ENCODE measurements at places on chromosomes 16 and 17.

DNA sequence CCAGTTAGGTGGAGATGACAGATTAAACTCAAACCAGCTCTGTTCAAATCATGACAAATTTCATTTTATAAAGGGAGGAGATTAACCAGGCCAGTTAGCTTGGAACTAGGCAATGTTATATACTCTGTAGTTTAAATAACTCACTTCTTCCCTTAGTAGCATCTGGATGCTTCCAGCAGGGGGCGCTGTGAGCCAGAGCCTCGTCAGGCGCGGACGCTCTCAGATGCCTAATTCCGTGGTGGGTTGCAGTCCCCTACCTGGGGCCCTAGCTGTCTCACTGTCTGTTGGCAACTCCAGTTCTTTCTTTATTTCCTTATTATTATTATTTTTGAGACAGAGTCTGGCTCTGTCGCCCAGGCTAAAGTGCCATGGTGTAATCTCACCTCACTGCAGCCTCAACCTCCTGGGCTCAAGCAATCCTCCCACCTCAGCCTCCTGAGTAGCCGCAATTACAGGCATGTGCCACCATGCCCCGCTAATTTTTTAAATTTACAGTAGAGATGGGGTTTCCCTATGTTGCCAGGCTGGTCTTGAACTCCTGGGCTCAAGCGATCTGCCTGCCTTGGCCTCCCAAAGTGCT, 17.3 kb upstream of the WFDC1 start:
- peak; percentile 52 for DNase-seq

- no peak for DNase-seq
Observed at GRCh38 chr17:8746501-8747236, 2.0 kb upstream of the CCDC42 start.

DNA sequence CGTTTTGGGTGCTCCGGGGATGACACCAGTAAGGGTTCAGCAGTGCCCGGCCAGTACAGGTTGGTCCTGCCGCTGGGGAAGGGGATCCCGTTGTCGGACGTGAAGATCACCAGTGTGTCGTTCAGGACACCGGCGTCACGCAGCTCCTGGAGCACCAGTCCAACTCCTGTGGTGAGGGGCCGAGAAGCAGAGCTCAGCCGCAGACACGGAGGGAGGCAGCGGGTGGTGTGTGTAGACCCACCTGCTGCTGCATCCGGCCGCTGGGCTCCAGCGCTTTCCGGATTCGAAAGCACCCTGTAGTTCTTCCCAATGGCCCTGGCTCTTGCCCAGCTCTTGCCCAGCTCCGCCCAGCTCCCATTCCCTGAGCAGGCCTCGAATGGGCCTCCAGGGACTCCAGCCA, 8.0 kb downstream of the SGSH start:
- DNase-seq, result no peak

GRCh38 chr17:18218756-18219415, 6.5 kb upstream of the LLGL1 start:
- no peak for DNase-seq

DNA sequence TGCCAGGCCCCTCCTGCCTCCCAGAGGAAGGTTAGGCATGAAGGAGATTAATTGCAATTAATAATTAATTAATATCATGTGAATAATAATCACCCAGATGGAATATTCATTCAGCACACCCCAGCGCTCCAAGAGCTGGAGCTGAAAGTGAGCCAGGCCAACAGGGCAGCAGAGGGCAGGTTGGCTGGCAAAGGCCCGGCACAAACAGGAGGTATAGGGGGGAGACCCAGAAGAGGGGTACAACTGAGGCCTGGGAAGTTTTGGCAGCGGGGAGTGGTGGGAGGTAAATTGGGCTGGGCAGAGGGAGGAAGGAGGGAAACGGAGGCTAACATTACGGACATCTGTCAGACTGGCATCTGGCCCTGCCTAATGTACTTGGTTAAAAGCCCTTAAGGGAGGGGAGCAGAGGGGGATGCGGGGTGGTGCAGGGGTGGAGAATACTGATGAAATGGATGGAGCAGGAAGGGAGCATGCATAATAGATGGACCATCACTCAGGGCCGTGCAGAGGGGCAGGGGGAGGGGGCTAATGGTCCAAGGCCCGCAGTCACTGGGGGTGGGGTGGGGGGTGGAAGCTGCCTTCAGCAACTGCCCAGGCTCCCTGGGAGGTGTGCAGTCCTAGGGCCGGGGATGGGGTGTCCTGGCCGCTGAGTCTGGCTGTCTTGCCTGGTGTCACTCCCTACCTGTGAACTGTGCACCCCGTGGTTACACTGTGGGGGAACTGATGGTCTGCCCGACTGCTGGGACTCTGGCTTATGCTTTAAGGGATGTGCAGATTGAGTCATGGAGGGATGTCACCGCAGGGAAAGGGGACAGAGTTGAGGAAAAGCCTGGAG, 1.9 kb downstream of the ADAM11 start:
- DNase-seq, result no peak

DNA sequence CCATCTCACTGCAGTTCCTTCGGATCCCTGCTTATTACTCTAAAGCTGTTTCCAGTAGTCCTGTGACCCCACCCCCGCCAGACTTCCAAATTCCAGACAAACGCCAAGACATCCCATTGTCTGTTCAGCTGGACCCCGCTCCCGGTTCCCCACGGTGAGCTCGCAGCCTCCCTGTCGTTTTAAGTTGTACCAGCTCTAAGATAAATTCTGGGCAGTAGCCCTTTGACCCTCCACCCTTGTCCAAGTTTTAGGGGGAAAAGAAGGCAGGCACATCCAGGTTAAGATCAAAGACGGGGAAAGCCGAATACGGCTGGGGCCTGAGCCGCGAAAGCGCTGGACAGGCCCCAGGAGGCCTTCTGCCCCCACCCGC, 589 bp downstream of the ARL6IP1 start:
- no peak for DNase-seq

DNA sequence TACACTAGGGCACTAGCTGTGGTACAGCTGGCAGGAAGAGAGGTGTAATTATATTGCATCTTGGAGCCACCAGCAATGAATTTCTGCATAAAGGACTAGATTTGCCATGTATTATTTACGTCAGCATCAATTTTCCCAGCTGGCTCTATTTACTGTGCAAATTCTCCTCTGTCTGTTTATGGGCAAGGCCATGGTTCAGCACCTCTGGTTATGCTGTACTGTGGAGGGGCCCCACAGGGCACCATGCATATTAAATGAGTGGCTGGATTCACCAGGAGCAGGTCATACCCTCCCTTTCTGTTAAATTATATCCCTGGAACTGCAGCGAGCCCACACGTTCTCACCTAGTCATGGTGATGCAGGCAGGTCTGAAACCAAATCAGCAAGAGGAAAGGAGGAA, 19.8 kb downstream of the RAD51D start:
- DNase-seq, result no peak

- DNase-seq, result peak; percentile 78
Observed at GRCh38 chr16:89241187-89242007, 23.9 kb downstream of the ZNF778 start.

- no peak for DNase-seq
Observed at GRCh38 chr16:50838165-50838564, 96.3 kb downstream of the CYLD start.

GRCh38 chr16:80066805-80067580, 466.5 kb upstream of the MAF start:
- DNase-seq, result no peak

DNA sequence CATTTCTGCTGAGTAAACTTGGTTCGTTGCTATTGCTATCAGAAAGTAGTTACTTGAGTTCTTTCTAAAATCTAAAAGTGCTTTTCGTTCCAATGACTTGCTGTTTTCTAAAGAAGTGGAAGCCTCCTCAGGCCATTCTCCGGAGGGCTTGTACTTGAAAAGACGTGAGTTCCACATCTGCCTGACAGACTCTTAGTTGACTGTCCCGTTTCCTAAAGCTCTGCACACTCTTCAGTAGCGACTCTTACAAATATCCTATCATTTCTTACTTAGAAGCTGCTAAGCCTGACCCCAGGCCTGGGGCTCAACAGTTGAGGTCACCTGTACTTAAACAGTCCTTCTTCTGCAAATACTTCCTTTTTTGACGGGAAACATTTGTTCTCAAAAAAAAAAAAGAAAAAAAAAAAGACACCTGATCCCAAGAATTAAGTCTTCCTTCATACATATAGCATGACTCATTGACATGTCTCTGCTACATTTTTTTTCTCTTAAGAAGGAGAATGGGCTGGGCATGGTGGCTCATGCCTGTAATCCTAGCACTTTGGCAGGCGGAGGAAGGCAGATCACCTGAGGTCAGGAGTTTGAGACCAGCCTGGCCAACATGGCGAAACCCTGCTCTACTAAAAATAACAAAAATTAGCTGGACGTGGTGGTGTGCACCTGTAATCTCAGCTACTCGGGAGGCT, 61.5 kb downstream of the DHRS7C start:
- no peak for DNase-seq

GRCh38 chr17:71762526-71762925, 358.3 kb upstream of the SOX9 start:
- no peak for DNase-seq

- DNase-seq, result no peak
Observed at GRCh38 chr17:79658811-79659207, 48.0 kb upstream of the RBFOX3 start.

DNA sequence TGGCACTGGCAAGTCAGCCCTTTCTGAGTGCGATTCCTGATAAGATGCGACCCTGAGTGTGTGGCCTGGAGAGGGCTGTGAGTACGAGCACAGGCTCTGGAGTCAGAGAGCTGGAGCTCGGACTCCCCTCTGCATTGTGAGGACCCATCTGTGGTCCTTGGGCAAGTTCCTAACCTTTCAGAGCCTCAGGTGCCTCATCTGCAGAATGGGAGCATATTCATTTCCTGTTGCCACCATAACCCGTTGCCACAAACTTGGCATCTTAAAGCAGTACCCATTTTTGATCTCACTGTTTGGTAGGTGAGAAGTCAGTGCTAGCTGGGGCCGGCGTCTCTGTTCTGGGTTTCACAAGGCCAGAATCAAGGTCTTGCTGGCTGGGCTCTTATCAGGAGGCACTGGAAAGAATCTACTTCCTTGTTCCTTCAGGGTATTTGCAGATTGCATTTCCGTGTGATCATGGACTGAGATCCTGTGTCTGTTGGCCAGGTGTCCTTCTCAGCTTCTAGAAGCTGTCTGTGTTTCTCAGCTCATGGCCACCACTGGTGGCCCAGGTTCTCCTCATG, 20.2 kb downstream of the KNOP1 start:
- no peak for DNase-seq

- no peak for DNase-seq
Observed at GRCh38 chr17:80527016-80527645, 17.5 kb upstream of the RPTOR start.

GRCh38 chr16:50381679-50382440, 13.1 kb upstream of the BRD7 start:
- DNase-seq, result no peak

DNA sequence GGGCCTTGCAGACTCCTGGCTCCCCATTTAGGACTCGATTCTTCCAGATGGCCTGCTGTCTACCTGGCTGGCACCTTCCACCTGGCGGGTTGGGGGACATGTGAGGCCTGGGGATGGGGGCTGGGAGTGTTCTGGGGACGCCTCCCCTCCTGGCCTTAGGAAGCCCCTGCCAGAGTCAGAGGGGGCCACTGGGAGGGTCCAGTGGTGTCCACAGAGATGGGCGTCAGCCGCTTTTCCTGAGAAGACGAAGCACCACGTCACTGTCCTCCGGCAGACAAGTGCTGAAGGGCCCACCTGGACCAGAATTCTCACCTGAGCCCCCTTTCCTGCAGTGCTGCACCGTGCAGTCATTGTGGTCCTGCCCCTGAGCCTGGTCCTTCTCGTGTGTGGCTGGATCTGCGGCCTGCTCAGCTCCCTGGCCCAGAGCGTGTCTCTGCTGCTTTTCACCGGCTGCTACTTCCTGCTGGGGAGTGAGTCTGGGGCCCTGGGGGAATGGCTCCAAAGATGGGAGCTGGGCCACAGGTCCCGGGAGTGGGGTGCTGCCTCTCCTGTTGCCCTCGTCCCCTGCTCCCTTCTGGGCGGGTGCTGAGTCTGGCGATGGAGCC, 2.9 kb downstream of the TMEM235 start:
- DNase-seq, result no peak

DNA sequence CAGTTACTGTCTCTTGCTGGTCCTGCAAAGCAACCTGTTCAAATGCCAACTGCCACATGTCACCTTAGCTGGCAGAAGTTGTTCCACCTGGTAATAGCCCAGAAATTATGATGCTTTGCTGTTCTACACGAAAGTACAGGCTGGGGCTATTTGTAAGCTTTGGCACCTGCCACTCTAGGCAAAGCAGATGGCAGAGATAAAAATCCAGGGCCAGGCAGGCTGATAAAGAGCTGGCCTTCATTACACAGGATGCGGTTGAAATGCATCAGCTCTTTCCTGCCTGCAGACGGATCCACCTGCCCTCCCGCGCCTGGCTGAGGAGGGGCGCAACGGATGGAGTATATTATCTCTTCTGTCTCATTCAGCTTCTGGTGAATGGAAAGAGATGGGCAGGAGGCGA, 29.3 kb upstream of the KDM8 start:
- DNase-seq, result no peak

DNA sequence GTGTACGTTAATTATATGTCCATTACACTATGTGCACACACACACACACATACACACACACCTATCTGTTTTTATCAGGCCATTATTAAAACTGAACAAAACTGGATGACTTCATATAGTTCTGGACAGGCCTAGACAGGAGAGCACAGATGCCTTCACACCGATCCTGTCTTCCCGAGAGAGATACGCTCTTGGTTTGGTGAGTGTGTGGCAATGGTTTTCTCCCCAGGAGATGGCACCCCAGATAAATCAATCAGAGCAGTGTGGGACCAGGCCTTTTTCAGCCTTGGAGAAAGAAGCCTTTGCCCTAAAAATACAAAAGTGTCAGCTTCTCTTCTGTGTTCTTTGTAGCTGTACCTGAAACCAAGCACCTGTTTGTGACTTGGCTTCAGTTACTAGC, 83.7 kb downstream of the CPPED1 start:
- DNase-seq, result no peak

DNA sequence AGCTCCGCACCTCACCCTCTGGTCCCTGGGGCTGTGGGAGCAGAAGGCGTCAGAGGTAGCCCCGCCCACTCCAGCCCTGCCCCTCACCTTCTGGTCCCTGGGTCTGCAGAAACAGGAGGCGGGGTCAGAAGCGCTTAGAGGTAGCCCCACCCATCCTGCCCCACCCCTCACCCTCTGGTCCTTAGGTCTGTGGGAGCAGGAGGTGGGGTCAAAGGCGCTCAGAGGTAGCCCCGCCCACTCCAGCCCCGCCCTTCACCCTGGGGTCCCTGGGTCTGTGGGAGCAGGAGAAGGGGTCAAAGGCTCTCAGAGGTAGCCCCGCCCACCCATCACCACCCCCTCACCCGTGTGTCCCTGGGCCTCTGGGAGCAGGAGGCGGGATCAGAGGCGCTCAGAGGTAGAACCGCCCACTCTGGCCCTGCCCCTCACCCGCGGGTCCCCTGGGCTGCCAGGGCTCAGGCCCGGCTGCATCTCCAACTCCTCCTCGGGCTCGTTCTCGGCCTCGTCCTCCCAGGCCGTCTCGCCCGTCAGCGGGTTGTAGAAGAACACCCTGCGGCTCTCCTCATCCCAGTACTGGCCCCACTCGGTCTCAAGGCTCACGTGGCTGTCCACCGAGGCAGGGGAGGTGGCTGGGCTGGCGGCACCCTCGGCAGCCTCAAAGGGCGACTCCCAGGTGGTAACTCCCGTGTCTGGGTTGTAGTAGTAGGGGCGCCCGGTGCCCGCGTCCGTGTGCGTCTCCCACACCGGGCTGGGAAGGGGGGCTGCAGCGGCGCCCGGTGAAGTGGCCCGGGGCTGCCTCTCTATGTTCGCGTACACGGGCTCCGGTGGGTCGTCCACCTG, 27.2 kb downstream of the ARHGAP27 start:
- no peak for DNase-seq

GRCh38 chr17:15106540-15106939, 158.6 kb downstream of the PMP22 start:
- no peak for DNase-seq

- DNase-seq, result peak; percentile 48
Observed at GRCh38 chr16:17369421-17370222, 101.1 kb downstream of the XYLT1 start.

- DNase-seq, result no peak
Observed at GRCh38 chr16:12804395-12804794, 708 bp upstream of the CPPED1 start.
